ENCODE measurements at places on chromosomes 1 and 21.

DNA sequence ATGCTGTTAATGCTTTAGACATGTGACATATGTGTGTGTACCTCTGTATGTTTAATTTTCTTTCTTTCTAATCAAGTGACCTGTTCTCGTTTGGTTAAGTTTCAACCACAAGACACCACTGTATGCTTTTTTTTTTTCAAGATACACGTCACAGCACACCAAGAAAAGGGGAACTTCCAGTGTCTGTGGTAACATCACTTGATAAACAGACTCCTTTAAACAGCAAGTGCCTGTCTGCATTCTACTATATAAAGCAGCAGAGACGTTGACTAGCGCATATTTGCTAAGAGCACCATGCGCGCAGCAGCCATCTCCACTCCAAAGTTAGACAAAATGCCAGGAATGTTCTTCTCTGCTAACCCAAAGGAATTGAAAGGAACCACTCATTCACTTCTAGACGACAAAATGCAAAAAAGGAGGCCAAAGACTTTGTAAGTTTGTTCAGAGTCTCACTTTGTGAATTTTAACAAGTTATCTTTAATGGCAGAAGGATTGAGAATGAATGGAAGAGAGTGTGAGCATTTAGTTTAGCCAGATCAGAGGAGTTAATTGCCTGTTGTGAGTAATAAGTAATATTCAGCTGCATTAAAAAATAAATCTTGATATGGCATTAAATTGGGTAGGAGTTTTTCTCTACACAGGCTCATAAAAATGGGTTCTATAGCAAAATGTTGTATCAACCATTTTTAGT lies at the start of gene RGS1:
Gene RGS1, plus strand, starts transcription at position 275 of the 691 bp plus-strand sequence. Its CDS starts 20 bp downstream, at position 295.
- no peak for DNase-seq

DNA sequence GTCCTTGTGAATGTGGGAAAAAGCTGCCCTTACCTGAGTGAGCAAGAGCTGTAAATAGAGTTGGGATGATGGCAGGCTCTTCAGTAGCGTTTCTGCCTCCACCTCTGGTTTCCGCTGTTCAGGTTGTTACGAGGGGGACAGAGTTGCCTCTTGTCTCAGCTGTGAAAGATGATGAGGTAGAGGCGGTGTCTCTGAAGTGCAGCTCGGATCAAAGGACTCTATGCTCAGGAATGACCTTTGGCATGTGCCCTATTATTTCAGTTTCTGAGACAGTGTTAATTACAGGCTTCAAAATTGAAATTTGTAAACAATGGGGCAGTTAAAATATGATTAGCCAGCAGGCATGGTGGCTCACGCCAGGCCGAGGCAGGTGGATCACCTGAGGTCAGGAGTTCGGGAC lies 70.3 kb downstream of the VPS26C start:
- DNase-seq = no peak

DNA sequence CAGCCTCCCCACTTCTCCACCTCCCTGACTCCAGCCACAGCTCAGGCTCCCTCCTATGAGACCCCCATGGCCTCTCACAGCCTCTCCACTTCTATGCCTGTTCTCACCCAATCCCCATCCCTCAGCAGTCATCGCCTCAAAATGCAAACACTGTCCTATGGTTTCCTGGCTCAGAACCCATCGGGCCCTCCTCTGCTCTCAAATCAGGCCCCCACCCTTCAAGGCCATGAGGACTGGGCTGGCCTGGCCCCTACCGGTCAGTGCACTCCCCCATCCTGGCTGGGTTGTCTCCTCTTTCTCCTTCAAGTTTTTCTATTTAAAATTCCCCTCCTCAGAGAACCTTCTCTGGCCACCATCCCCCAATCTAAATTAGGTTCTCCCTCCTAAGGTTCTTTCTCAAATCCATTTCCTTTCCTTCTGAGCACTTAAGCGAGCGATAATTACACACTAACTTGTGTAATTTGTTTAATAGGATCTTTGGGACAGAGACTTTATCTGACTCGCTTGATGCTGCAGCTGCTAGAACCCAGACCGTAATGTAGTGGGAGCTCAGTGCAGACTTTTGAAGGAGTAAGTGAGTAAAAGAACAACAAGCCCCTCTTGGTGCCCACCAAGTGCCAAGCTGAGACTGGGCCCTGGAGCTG lies 347.2 kb downstream of the MATN1 start:
- DNase-seq = no peak

GRCh38 chr1:23837908-23838307 lies 12.7 kb upstream of the HMGCL start:
- no peak for DNase-seq

GRCh38 chr1:228048120-228048519 lies 34.4 kb upstream of the ARF1 start:
- DNase-seq = no peak

- no peak for DNase-seq
These were observed 148.7 kb downstream of the RUNX1 start for GRCh38 chr21:34900376-34900775.

Data from NCI-H526 treated with DMSO at 0.1 percent for 48 hours (cell line).